ENCODE measurements at places on chromosomes 1 and 21.

- no peak for DNase-seq
Observed at GRCh38 chr1:79441238-79441637, 434.7 kb upstream of the ADGRL4 start.

- DNase-seq: no peak
Observed at GRCh38 chr1:109478806-109479205, 4.9 kb upstream of the ATXN7L2 start.

DNA sequence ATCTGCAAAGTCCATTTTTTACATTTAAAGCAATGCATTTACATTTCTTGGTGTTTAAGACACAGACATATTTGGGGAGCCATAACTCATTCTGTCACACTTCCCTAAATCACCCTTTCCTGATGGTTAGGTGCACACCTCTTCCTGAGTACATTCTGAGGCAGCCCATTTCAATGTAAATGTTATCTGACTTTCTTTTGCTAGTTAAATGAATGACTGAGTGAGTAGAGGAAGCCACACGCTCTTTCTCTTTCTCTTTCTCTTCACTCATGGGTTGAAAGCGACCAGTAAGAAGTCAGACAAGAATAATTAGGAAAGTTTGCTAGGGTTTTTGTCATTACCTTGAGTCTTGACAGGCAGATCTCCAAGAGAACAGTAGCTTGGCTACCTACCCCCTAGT is 143.1 kb downstream of the S1PR1 start:
- no peak for DNase-seq

DNA sequence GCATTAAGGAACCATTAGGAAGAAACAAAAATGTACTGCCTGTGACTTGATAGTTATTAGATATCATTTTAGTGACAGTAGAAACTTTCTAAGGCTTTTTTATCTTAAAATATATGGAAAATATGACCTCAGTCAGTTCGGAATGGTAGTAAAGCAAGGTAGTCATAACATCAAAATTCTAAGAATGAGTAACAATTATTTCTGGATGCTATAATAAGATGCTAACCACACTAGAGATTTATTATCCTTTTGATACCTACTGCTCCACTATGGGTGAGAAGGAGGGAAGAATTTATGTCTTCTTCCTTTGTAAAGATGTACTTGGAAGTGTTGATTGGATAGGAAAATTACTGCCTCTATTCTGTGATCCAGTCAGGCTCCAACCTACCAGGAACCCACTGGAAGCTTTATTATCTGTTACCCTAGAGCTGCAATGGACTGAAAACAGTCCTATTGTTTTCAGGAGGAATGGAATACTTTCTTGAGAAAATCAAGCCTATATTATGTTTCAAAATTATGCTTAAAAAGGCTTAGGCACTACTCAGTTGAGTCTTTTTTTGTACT is 8.8 kb downstream of the FMN2 start:
- DNase-seq: peak; percentile 74

DNA sequence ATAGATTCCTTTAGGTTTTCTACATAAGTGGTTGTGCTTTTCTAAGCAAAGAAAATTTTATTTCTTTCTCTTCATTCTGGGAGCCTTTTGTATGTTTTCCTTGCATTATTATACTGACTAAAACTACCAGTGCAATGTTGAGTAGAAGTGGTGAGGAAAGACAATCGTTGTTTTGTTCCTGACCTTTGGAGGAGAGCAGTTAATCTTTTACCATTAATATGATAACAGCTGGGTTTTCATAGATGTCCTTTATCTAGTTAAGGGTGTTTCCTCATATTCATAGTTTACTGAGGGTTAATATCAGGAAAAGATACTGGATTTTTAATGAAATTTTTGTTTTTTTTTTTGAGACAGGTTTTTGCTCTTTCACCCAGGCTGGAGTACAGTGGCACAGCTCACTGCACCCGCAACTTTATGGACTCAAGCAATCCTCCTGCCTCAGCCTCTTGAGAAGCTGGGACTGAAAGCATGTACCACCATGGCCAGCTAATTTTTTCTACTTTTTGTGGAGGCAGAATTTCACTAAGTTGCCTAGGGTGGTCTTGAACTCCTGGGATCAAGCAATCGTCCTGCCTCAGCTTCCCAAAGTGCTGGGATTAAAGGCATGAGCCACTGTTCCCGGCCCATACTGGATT is 9.0 kb upstream of the KCTD3 start:
- DNase-seq: no peak

- DNase-seq: no peak
Observed at GRCh38 chr1:1967879-1968278, 35.7 kb downstream of the CFAP74 start.

- peak; percentile 63 for DNase-seq
Observed at GRCh38 chr1:23651069-23651808, 40.4 kb upstream of the RPL11 start.

DNA sequence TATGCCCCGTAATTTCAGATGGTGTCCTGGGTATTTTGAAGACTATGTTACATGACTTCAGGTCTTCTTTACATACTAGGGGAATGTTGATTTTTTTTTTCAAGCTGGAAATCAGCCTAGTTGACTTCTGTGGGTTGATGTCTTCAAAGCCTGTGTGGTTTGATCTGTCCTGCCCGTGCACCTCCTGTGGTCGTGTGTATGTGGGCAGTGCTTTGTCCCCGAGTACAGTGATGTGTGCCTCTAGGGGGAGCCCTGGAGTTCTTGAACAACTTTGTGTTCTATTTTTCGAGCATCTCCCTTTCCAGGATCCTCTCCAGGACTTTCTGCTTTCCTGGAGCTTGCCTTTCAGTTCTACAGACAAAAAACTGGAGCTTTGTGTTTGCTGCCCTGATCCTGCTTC is 28.9 kb downstream of the OBSCN start:
- peak; percentile 21 for DNase-seq

DNA sequence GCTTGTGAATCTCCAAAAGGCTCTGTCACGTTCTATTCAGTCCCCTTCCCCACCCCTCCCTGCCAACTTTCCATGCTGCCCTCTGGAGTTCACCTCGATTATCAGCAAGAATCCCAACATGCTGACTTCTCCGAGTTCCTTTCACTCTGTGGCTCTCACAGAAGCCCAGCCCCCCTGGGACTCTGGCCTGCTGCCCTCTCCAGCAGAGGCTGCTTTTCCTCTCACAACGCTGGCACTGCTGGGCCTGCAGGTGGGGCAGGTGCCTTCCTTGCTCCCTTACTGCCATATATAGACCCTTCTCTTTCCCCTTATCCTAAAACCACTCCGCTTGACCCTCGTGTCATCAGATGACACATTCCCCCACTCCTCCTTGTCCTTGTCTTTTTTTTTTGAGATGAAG is 10.2 kb upstream of the RNF186 start:
- DNase-seq: no peak

DNA sequence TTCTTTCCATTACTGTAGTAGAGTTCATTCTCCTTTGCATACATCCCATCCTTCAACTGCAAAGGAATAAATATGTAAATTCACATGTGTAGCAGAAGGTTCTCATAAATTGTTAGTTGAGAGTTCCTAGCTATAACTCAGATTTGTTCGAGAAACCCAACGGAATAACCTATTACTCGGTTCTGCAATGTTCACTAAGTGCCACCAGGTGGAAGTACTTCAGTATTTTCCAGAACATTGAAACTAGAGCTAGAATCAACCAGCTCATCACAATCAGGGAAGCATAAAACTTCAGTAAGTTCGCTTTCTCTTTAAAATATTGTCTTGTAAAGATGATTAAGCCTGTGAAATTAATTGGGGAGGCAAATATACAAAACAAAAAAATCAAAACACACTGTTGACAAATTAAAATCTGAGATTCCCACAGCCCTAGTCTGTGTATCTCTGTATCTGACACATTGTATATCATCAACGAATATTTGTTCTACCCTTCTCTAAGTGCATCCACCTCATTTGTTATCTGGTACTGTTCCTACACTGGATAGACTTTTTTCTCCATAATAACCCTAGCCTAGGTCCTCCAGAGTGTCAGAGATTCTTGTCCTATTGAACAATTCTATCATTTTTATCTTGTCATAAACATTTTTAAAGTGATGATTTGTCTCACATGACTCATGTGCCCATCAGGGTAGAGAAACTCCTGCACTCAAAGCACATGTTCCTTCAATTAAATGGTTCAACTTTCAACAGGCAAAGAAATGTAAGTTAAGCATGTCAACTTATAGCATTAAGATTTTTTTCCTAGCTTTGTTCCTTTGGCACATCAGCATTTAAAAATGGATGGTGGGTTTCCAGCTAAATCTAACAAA is 31.9 kb downstream of the MROH9 start:
- peak; percentile 8 for DNase-seq

DNA sequence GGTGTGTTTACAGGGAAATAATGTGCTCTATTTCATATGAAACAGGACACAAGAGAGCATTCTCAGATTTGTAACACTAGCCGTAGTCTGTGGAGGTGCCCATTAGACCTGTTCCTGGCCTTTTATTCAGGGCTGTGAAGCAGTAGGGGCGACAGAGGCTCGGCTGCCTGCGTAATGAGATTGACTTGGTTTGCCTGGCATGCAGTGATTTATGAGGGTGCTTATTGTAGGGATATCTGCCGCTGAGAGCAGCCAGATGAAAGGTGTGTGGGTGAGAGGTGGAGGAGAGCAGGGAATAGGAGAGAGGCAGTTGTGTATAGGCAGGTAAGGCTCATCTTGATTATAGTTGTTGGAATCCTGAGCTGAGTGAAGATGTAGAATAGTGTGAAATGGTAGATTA is 51.3 kb downstream of the DNAJC6 start:
- no peak for DNase-seq

- no peak for DNase-seq
Observed at GRCh38 chr1:112058815-112059450, 69.5 kb upstream of the KCND3 start.

DNA sequence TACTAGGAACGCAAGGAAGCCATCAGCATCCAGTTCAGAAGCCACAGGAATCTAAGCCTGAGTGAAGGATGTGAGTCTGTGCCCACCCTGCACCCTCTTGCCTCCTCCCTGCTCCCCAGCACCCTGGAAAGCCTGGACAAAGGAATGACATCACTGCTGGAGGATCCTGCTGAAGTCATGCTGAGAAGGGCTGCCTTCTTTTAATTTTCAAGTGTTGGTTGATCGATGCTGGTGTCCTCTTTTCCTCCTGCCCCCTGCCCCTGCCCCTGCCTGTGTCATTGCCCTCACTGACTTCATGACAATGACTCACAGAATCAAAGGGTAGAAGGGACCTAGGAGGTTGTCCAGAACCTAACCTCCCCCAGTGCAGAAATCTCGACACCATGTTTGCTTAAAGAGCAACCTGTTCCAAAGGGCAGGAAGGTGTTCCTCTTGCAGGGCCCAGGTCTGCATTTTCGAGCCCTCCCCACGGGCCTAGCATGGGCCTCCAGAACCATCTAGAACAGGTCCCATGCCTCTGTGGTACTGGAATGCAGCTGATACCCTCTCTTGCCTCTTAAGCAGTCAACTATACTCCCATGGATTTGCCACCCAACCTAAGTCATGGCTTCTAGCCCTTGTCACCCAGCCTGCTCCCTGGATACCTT is 9.6 kb downstream of the DHRS3 start:
- no peak for DNase-seq

GRCh38 chr21:45041351-45041805 is 33.0 kb upstream of the ADARB1 start:
- DNase-seq: peak; percentile 90

DNA sequence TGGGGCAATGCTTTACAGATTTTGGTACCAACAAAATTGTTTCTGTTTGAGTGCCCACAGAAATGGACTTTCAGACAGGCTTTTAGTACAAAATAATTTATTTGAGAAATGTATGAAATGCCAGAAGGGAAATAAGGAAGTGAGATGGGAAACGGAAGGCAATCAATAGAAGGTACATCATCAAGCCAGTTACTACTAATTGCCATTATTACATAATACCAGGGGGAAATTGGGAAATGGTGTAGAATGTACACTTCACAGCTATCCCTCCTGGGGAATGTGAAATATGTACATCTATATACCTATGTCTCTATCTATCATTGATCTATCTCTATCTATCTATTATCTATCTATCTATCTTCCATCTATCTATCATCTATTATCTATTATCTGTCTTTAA is 264.6 kb upstream of the B3GALT2 start:
- no peak for DNase-seq

GRCh38 chr1:246613096-246613758 is 47.0 kb downstream of the CNST start:
- DNase-seq: no peak

GRCh38 chr1:228364068-228364705 is 42.4 kb downstream of the TRIM11 start:
- no peak for DNase-seq

GRCh38 chr1:204567071-204567470 is 50.9 kb downstream of the MDM4 start:
- DNase-seq: no peak

DNA sequence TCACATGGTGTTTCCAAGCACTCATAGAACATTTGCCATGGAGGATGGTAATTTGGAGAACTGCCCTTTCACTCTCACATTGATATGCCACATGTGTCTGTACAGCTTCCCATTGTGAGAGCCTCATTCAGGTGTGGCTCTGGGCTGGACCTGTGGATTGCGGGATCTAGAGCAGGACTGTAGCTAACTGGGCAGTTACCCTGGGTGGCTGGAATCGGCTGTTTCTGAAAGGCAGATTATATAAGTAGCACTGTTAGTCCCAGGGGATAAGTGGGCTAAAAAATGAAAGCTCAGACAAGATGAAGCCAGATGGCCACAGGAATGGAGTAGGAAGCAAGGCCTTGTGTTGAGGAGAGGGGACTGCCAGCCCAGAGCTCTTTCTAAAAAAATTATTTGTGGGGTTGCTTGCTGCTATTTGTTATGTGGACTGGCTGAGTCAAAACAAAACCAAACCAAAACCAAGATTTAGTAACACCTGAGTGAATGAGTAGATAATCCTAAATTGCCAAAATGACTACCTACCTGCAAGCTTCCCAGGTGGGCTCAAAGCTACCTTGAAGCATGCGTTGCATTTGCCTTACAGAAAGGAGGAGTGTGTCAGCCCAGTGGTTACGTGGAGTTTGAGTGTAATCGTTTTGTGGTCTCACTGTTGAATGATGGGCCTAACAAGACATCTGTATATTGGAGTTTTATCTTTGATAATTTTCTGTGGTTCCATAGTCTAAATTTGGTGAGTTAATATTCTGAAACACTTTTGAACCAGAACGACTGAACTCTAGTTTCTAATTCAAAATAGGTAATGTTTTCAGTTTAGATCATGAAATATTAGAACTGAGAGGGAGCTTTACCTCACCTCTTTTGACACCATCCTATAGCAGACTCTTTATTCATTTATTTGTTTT is 58.0 kb downstream of the SDCCAG8 start:
- DNase-seq: no peak

Measured in hepatic stellate cell (primary cell).